Gastroesophageal sphincter (tissue), 4 donors: ENCODE measurements at places on chromosomes 7 and 10.

DNA sequence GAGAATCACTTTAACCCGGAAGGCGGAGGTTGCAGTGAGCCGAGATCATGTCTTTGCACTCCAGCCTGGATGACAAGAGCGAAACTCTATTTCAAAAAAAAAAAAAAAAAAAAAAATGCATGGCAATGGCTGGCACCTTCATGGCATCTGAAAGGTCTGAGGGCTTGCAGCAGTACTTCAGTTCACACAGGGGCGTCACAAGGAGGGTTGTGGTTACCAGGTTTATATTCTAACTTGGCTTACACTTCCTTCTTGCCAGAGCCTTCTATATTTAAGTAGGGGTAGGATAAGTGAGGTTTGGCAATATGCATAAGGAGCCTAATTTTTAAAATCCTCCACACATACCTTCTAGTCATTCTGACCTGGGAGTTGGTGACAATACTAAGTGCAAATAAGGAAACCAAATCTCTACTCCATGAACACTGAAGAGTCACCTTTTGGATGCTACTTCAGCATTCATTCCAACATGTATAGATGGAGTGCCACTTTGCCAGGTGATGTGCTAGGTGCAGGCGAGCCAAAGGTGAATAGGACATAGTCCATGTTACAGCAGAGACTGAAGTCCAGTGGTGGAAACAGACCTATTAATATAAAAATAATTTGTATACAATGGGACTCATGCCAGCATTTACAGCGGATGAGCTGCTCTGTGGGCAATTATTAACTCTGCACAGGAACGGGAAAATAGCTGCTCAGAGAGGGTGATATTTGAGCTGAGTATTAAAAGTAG is 57.8 kb upstream of the PDCD4 start:
- peaks cover 47% of the 10 kb centered on the region for H3K4me1 ChIP-seq
- H3K4me3 ChIP-seq: no peak overlapping the region
- ATAC-seq: no peak
- H3K27ac ChIP-seq: no peak overlapping the region
- no peaks in the 10 kb centered on the region for H3K36me3 ChIP-seq

DNA sequence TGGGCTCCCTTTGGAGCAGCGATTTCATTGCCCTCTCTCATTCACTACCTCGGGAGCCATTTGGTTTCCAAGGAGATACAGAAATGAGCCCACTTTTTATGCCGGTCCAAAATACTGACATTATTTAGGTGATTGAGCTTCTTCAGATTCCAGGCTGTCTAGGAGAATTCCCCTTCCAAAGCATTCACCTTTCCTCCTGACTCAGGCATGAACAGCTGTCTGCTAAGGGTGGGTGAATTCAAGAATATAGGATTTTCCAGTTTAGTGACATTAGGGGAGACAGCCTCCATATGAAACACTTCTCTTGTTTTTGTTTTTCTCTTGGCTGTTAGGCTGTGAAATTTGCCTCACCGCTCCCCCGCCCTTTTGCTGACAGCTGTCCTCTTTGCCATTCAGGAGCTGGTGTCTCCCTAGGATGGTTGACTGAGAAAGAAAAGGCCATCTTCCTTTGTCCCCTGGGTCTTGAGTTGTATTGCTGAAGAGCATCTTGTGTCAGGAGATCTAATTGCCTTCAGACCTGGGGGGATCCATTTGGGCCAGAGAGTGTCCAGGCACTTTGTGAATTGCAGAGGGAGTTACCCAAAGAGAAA is 56.7 kb downstream of the LRRC4 start:
- ATAC-seq: no peak
- H3K4me1 ChIP-seq: no peaks in the 10 kb centered on the region
- H3K27ac ChIP-seq: no peak overlapping the region
- H3K36me3 ChIP-seq: no peaks in the 10 kb centered on the region
- no peak overlapping the region for H3K4me3 ChIP-seq

DNA sequence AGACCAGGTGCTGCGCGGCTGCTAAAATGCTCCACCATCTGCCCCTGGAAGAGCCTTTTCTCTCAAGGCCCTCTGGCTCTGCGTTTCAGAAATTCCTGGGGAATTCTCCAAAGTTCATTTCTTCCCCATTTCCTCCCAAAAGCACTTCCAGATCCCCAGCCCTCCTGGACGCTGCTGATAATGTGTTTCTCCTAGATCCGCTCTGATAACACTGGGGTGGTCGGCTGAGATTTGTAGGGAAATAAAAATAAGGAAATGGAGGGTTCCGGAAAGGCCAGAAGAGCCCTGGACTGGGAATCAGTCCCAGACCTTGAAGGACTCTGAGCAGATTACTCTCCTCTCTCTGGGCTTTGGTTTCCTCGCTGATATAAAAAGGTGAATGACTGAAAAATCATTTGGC is 28.1 kb downstream of the COL13A1 start:
- peaks cover 8% of the 10 kb centered on the region for H3K4me1 ChIP-seq
- H3K36me3 ChIP-seq: no peaks in the 10 kb centered on the region
- peaks cover 5% of the 10 kb centered on the region for H3K27me3 ChIP-seq
- no peak overlapping the region for H3K4me3 ChIP-seq
- H3K27ac ChIP-seq: no peak overlapping the region

- H3K4me3 ChIP-seq: no peak overlapping the region
- no peak for ATAC-seq
- peaks cover 51% of the 10 kb centered on the region for H3K27me3 ChIP-seq
- no peak overlapping the region for H3K27ac ChIP-seq
- no peaks in the 10 kb centered on the region for H3K4me1 ChIP-seq
- H3K36me3 ChIP-seq: no peaks in the 10 kb centered on the region
These were observed 59.6 kb downstream of the PTPRN2 start for GRCh38 chr7:158527915-158528502.

DNA sequence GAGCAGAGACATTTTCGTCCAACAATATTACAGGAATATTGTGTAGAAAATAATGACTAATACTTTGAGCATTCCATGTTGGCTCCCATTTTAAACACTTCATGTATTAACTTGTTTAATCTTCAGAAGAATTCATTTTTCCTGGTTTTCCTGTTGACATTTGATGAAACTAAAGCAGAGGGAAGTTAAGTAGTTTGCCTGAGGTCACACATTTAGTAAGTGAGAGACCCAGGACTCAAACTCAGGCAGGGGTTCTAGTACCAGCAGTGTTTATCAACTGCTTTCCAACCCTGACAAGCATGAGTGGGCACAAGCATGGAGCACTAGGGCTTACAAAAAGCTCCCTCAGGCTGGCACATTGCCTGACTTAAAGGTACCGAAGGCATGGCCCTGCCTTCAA is 719.1 kb downstream of the AUTS2 start:
- H3K4me1 ChIP-seq: peaks cover 2% of the 10 kb centered on the region
- H3K4me3 ChIP-seq: no peak overlapping the region
- no peaks in the 10 kb centered on the region for H3K36me3 ChIP-seq
- H3K27ac ChIP-seq: peak overlapping the region; percentile 27

- peak; percentile 88 for ATAC-seq
- H3K27ac ChIP-seq: peak overlapping the region; percentile 86
- H3K36me3 ChIP-seq: no peaks in the 10 kb centered on the region
- H3K4me3 ChIP-seq: no peak overlapping the region
- H3K27me3 ChIP-seq: no peaks in the 10 kb centered on the region
- peaks cover 9% of the 10 kb centered on the region for H3K4me1 ChIP-seq
These were observed 164.6 kb downstream of the PKD1L1 start for GRCh38 chr7:47783456-47784223.

DNA sequence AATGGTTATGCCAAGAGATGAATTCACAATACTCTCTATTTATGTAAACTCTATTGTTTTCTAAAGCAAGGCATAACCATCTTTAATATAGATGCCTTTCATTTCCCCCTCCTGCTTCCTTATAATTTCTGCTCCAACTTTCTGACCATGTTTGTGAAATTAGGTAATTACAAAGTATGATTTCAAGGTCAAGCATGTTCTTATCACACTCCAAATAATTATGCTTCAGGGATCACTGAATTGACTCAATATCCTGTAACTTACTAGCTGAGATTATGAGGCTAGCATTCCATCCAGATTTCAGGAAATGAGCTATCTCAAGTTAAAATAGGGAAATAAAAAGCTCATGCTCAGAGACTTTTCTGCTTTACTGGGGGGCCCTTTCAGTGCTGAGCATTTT is 655.9 kb upstream of the IGFBP3 start:
- no peak overlapping the region for H3K27ac ChIP-seq
- no peaks in the 10 kb centered on the region for H3K27me3 ChIP-seq
- no peak overlapping the region for H3K4me3 ChIP-seq
- H3K4me1 ChIP-seq: no peaks in the 10 kb centered on the region
- no peaks in the 10 kb centered on the region for H3K36me3 ChIP-seq
- peak; percentile 25 for ATAC-seq

- no peaks in the 10 kb centered on the region for H3K27me3 ChIP-seq
- H3K36me3 ChIP-seq: no peaks in the 10 kb centered on the region
- no peak overlapping the region for H3K4me3 ChIP-seq
- ATAC-seq: no peak
- no peak overlapping the region for H3K27ac ChIP-seq
These were observed 596.0 kb upstream of the MGMT start for GRCh38 chr10:128870830-128871597.

DNA sequence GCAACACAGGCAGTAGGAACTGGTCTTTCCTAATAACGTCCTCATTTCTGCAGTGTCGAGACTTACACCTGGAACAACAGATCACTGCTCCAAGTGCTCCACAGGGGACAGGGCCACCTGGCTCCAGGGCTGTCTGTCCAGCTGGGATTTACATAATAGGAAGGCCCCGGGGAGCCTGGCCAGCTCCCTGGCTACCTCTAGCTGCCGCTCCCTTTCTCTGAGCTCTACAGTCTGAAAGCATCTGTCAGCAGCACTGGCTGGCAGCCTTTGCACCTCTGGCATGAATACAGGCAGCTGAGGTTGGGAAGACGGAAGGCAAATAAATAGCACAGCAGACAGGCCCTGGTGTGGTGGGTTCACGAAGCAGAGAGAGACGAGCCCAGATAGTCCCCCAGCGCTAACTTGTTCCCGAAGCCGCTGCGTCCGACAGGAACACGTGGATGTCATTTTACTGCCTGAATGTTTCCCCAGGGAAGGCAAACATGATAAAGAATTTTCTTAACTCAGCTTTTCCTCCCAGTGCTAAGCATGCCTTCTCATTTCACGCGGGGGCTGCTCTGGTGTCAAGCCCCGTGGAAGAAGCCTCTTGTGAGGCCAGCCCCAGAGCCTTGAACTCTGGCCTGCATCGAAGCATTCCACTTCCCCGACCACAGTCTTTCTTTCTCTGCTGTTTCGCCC is 105.4 kb downstream of the ITIH5 start:
- H3K36me3 ChIP-seq: peaks cover 8% of the 10 kb centered on the region
- H3K4me3 ChIP-seq: no peak overlapping the region
- ATAC-seq: peak; percentile 72
- peak overlapping the region; percentile 78 for H3K27ac ChIP-seq
- peaks cover 28% of the 10 kb centered on the region for H3K4me1 ChIP-seq

DNA sequence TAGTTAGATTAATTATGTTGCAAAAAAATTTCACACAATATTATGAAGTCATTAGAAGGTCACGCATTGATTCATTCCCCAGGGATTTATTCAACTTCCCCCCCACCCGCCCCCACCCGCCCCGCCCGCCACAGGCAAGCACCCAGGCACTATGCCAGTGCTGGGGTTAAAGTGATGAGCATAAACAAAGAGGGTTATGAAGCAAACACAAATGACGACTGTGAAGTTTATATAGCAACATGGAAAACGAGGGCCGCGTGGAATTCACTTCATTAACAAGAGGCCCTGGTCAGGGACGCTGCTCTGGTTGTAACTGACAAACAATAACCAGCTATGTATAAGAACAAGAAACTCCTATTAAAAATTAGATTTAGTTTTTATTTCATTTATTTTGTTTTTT is 656.5 kb upstream of the COBL start:
- H3K27me3 ChIP-seq: no peaks in the 10 kb centered on the region
- ATAC-seq: no peak
- H3K4me1 ChIP-seq: no peaks in the 10 kb centered on the region
- H3K4me3 ChIP-seq: no peak overlapping the region

GRCh38 chr7:28038175-28038797 is 142.3 kb downstream of the JAZF1 start:
- H3K27me3 ChIP-seq: no peaks in the 10 kb centered on the region
- no peaks in the 10 kb centered on the region for H3K36me3 ChIP-seq
- ATAC-seq: no peak
- peaks cover 17% of the 10 kb centered on the region for H3K4me1 ChIP-seq
- no peak overlapping the region for H3K4me3 ChIP-seq
- peak overlapping the region; percentile 79 for H3K27ac ChIP-seq

GRCh38 chr7:7895754-7896153 is 72.8 kb upstream of the GLCCI1 start:
- H3K4me3 ChIP-seq: no peak overlapping the region
- no peak overlapping the region for H3K27ac ChIP-seq
- H3K36me3 ChIP-seq: no peaks in the 10 kb centered on the region
- H3K27me3 ChIP-seq: no peaks in the 10 kb centered on the region
- H3K4me1 ChIP-seq: no peaks in the 10 kb centered on the region
- ATAC-seq: no peak

DNA sequence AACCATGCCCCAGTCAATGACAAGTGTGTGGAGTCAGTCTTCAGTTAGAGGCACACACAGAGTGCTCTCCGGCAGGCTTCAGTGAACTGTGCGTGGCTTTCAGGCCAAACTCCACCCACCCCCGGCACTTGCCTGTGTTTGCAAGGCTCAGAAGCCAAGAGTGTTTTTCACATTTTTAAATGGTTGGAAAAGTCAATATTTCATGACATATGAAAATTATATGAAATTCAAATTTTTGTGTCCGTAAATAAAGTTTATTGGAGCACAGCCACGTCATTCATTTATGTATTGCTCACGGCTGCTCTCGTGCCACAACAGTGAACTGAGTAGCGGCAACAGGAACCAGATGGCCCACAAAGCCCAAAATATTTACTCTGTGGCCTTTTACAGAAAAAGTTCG is 104.7 kb downstream of the SFMBT2 start:
- no peaks in the 10 kb centered on the region for H3K27me3 ChIP-seq
- peaks cover 8% of the 10 kb centered on the region for H3K4me1 ChIP-seq
- H3K27ac ChIP-seq: peak overlapping the region; percentile 45
- ATAC-seq: no peak
- no peaks in the 10 kb centered on the region for H3K36me3 ChIP-seq

DNA sequence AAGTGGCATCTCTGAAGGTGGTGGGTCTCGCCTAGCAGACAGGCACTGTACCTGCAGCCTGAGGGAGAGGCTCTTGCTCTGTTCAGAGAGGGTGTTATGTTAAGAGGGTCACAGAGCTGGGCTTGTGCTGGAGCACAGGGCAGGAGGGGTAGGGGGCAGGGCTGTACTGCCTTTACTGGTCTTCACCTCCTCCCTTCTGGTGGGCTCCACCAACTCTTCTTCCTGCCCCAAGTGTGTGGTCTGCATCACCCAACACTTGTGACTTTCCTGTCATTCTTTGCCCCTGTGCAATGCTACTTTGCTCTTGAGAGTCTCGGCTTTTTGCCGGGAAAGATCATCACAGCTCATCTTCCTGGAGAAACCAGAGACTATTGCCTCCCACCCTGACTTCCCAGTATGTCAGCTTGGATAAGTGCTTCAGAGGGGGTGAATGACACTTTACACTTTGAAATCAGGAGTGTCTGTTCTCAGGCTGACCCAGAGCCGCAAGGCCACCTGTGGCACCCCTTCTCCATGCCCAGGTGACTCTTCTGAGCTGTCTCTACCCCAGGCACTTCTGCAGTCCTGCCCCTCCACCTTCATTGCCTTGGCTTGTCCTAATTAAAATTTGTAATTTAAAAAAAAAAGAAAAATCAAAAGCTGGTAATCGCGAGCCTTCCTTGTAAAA is 38.4 kb upstream of the IKZF1 start:
- H3K4me1 ChIP-seq: no peaks in the 10 kb centered on the region
- H3K4me3 ChIP-seq: no peak overlapping the region
- H3K27me3 ChIP-seq: no peaks in the 10 kb centered on the region
- no peak overlapping the region for H3K27ac ChIP-seq
- peak; percentile 19 for ATAC-seq

- H3K27me3 ChIP-seq: no peaks in the 10 kb centered on the region
- no peak for ATAC-seq
- peak overlapping the region; percentile 63 for H3K27ac ChIP-seq
- H3K4me1 ChIP-seq: peaks cover 15% of the 10 kb centered on the region
- no peaks in the 10 kb centered on the region for H3K36me3 ChIP-seq
These were observed 31.5 kb downstream of the CUL1 start for GRCh38 chr7:148729984-148730733.
